Glomerular endothelial cell (primary cell): ENCODE measurements at places on chromosomes 5 and 9.

DNA sequence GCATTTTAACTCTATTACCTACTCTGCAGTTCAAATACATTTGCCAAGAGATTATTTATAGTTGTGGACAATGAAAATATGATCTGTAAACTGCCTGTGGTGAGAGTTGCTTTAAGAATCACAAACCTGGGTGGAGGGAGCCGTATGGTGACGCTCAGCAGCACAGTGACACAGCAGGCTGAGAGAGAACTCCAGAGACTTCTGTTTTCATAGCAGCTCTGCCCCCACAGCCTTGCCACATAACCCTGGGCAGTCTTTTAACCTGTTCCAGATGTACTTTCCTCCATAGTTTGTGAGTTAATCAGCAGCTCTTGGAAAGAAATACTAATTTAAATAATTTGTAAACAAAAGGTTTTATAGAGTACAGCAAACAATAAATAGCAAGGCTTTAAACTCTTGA, 450.5 kb downstream of the ELAVL2 start:
- no peak for DNase-seq

DNA sequence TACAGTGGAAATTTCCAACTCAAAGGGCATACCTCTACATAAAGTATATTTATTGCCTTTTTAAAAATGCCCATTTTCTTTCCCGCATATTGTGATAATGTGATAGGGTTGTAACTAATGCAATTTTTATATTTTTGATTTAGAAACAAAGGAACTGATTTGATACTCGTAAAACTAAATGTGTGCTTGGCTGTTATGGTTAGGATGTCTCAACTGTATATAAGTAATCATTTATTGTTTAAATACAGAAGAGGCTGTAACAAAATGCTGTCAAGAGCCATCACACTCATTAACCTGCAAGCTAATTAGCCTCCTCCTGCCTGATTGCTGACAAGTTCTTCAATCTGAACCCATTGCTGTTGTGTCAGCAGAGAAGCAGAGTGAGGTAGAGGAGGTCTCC, 149.2 kb downstream of the PBX3 start:
- DNase-seq: no peak

GRCh38 chr9:75455444-75455921, 367.2 kb downstream of the OSTF1 start:
- DNase-seq: no peak

- DNase-seq: no peak
Measured at GRCh38 chr5:35223787-35224395, 6.4 kb downstream of the PRLR start.
